Tongue (tissue), 3 donors: ENCODE measurements at places on chromosomes 2 and 18. TPM values are rescaled to one million over a fixed set of nuclear protein-coding genes. Genes with fewer than 3 reads are reported as not detected.
A peak's percentile ranks its signal among the peaks of the same experiment; 100 is the strongest.

- DNase-seq = peak; percentile 26
Observed at GRCh38 chr2:6785493-6785892, 80.2 kb downstream of the CMPK2 start.

GRCh38 chr2:187168720-187169713, 279.0 kb downstream of the CALCRL start:
- peak; percentile 21 for DNase-seq

DNA sequence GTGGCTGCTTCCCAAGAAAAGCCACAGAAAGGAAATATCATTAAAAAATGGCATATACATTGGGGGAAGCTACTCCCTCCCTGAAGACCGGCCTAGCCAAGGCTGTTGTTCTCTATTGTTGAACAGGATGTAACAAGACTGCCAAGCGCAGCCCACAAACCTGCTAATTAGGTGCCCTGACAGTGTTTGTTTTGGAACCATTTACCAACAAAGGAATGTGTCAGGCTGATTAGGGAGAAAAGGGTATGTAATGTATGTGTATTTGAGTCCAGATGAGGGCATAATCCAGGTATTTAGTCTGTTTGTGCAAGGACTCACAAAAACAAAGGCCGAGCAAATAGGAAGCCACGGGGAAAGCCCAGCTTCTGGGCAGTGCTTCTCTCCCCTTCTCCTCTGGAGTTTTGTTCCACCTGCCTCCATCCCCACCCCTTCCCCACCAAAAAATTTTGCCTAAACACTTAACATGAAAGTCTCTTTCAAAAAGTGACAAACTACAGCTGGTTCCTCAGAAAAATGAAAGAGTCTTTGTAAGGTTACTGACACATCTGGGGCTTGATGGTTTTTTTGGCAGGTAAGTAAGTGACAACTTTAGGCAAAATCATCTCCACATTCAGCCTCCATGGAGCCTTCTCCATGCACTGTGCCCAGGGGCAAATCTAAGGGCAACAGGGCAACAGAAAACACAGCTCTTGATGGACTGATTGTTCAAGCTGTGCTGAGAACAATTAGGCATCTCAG, 78.3 kb upstream of the FZD5 start:
- DNase-seq = peak; percentile 54

DNA sequence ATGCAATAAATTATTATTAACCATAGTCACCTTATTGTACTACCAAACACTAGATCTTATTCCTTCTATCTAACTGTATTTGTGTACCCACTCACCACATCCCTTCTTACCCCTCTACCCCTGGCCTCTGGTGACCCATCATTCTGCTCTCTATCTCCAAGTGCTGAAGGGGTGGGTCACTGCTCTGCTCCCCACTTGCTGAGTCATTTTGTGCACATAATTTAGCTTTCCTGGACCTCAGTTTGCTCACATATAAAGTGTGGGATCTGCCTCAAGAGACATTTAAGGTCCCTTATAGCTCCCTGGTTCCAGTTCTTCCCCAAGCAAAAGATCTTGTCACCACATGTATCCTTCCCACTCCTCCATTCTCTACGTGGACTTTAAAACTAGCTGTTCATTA, 169.4 kb downstream of the ZNF385B start:
- no peak for DNase-seq

- peak; percentile 68 for DNase-seq
Observed at GRCh38 chr18:7470101-7470500, 97.0 kb upstream of the PTPRM start.

DNA sequence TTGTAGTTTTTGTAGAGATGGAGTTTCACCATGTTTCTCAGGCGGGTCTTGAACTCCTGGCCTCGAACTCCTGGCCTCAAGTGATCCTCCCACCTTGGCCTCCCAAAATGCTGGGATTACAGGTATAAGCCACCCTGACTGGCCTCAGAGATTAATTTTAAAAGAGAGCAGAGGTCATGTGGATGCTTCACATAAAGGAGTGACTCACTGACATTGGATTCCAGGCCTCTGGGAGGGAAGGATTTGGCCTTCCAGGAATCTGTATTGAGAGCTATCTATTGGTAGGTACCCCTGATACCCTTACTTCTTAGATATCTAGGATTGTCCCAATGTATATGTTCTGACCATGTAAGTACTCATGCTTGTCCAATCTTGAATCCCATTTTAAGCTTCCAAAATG, 138.4 kb downstream of the FAM161A start:
- DNase-seq = no peak

GRCh38 chr2:144942516-144943256, 422.8 kb upstream of the ZEB2 start:
- DNase-seq = no peak

DNA sequence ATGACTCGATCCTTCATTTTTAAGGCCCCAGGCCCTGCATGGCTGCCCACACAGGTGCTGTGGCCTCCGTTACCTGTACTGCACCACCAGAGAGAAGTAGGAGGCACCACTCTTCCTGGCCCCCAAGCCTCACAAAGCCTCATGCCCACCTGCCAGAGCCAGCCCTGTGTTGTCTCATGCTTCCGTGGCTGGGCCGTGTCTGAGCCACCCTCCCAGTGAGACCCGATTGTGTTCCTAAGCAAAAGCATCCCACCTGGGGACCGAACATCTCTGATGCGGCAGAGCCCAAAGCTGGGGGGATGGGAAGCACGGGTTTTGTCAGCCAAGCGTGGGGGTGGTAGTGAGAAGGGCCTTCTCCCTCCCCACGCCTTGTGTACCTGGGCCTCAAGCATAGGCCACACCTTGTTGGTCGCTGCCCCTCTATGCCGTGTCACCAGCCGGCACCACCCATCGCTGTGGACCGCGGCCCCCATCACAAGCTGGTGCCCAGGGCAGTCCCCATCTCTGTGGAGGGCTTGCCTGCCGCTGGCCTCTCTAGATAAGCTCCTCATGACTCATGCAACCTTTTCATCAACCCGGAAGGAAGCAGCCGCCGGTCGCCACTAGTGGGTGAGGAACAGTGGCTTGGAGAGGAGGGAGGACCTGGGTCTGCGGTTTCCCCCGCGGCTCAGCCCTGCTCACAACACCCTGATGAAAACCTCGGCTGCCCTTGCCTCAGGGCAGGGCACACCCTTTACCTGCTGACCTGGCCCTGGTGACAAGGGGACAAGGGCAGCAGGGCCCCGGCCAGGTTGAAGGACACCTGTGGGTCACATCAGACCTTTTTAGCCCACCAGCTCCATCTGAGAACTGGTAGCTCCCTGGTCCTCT, 2.7 kb upstream of the RNPEPL1 start:
- peak; percentile 45 for DNase-seq

DNA sequence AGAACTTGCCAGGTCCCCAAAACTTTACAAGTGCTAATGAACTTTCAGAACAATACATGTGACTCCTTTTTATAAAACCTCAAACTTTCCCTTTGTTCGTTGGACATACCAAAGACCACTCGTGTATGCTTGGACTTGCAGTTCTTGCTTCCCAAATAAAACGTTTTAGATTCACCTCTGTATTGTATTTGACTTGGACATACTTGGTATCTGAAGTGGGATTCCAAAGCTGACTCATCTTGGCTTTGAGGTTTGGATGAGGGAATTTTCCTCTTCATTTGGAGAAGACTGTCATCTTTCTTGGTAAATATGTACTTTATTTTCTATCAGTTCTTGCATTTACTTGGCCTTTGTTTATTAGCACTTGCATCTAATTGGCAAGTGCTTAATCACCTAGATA, 8.0 kb upstream of the CYB5A start:
- DNase-seq = no peak

DNA sequence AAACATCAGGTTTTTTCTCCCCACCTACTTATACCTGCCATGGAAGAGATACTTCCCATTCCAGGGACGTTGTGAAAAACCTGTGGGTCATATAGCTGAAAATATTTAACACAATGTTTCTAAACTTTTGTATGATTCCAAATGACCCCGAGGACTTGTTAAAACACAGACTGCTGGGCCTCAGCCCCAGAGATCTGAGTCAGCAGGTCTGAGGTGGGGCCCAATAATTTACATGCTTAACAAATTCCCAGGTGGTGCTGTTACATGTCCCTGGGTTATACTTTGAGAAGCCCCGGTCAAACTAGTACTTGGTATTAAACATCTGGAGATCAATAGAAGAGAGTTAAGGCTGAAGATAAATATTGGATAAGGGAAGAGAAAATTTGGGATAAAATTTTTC, 71.4 kb upstream of the FRZB start:
- DNase-seq = no peak

The PROKR1 gene
- total RNA-seq = 1.0 TPM

The PLCL1 gene
- 31.2 TPM for total RNA-seq

The KYNU gene
- 0.62 TPM for total RNA-seq
